Vagina (tissue), 2 donors: ENCODE measurements at places on chromosomes 11 and 22. TPM values are rescaled to one million over a fixed set of nuclear protein-coding genes. Genes with fewer than 3 reads are reported as not detected.
A peak's percentile ranks its signal among the peaks of the same experiment; 100 is the strongest.

DNA sequence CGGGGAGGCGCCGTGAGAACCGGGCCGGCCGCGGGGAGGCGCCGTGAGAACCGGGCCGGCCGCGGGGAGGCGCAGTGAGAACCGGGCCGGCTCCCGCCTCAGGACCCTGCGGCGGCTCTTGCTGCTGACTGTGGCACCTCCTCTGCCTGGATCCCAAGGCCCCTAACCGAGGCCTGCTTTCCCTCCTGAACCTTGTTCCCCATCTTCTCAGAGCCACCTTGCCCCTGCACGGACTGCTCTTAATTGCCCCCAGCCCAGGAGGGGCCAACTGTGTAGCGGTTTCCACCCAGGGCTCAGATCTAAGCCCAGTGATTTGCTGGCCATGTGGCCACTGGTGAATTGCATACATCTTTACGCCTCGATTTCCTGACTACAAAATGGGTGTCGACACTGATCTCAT is 112.2 kb upstream of the B3GAT1 start:
- no peaks in the 10 kb centered on the region for H3K4me1 ChIP-seq
- no peak overlapping the region for H3K27ac ChIP-seq
- no peak for DNase-seq
- no peaks in the 10 kb centered on the region for H3K27me3 ChIP-seq
- no peaks in the 10 kb centered on the region for H3K36me3 ChIP-seq
- H3K4me3 ChIP-seq = no peak overlapping the region

DNA sequence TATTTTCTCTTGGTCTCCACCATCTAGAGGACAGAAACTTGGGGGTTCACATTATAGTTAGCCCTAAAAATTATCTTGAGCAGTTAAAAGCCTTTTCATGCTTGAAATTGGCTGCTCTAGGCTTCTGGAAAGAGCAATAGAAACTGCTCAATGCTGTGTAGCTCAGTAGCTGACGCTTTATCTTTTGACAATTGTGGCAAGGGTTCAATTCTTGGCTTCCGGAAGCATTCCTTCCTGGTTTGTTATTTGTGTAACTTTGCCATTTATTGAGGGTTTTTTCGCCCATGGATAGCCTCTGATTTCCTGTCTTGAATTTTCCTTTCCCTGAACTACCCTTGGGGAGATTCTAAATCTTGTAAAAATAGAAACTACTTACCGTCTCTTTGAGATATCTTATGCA is 10.3 kb upstream of the OR56A1 start:
- H3K27ac ChIP-seq = no peak overlapping the region
- no peak overlapping the region for H3K4me3 ChIP-seq
- DNase-seq = no peak
- H3K4me1 ChIP-seq = no peaks in the 10 kb centered on the region
- no peaks in the 10 kb centered on the region for H3K36me3 ChIP-seq

GRCh38 chr11:117484156-117484555 is 156.5 kb downstream of the CEP164 start:
- H3K27ac ChIP-seq = no peak overlapping the region
- H3K36me3 ChIP-seq = no peaks in the 10 kb centered on the region
- H3K4me1 ChIP-seq = no peaks in the 10 kb centered on the region

GRCh38 chr22:17501679-17502285 is 61.5 kb upstream of the SLC25A18 start:
- no peak overlapping the region for H3K4me3 ChIP-seq
- H3K27ac ChIP-seq = no peak overlapping the region
- no peaks in the 10 kb centered on the region for H3K4me1 ChIP-seq
- H3K27me3 ChIP-seq = no peaks in the 10 kb centered on the region
- DNase-seq = no peak

Gene CTSD
- total RNA-seq = 508 TPM

DNA sequence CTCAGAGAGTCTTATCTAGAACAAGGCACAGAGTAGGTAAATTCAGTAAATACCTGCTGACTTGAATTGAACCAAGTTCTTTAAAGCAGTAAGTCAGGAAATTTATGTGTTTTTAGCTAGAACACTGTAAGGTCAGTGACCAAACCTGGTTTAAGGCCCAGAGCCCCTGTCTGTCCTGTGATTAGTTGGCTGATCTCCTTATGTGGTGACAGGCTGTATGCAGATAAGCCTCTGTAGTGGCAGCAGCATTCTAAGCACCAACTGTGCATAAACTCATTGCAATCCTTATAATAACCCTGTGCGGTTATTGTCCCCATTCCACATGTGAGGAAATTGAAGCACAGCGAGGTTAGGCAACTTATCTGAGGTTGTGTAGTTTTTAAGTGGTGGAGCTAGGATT is 40.5 kb downstream of the FBXO7 start:
- no peak overlapping the region for H3K27ac ChIP-seq
- DNase-seq = peak; percentile 6
- no peak overlapping the region for H3K4me3 ChIP-seq
- H3K4me1 ChIP-seq = no peaks in the 10 kb centered on the region

- peaks cover 13% of the 10 kb centered on the region for H3K4me1 ChIP-seq
- no peaks in the 10 kb centered on the region for H3K27me3 ChIP-seq
- no peak overlapping the region for H3K27ac ChIP-seq
Observed at GRCh38 chr22:45341498-45341897, 31.8 kb downstream of the FAM118A start.

- peaks cover 38% of the 10 kb centered on the region for H3K4me1 ChIP-seq
- no peaks in the 10 kb centered on the region for H3K36me3 ChIP-seq
- H3K27me3 ChIP-seq = peaks cover 13% of the 10 kb centered on the region
- no peak overlapping the region for H3K4me3 ChIP-seq
- H3K27ac ChIP-seq = no peak overlapping the region
Observed at GRCh38 chr11:45926536-45927331, 4.3 kb downstream of the LARGE2 start.

Gene CDC45
- 0.74 TPM for total RNA-seq

- H3K4me1 ChIP-seq = no peaks in the 10 kb centered on the region
- no peaks in the 10 kb centered on the region for H3K27me3 ChIP-seq
- DNase-seq = no peak
- H3K36me3 ChIP-seq = no peaks in the 10 kb centered on the region
Observed at GRCh38 chr11:71172680-71173079, 79.7 kb downstream of the SHANK2 start.

Gene MS4A15
- not detected for total RNA-seq

Gene COA4
- total RNA-seq = 53.3 TPM

- H3K36me3 ChIP-seq = no peaks in the 10 kb centered on the region
- DNase-seq = no peak
- H3K27ac ChIP-seq = no peak overlapping the region
Observed at GRCh38 chr22:42310291-42311015, 40.0 kb upstream of the TCF20 start.

DNA sequence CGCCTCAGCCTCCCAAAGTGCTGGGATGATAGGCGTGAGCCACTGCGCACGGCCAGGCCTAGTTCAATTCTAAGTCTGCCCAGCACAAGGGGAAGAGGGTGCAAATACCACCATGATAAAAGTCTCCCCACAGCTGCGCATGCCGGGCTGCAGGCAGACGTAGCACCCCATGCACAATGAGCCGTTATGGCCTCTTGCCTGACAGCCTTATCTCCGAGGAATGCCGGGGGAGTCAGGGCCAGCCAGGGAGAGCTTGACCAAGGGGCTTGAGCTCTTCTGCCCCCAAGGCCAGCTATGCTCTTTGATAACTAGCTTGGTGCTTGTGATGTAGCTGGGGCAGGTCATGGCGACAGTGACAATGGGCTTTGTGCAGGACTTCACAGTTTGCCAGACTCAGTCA is 13.7 kb upstream of the SCUBE1 start:
- no peak overlapping the region for H3K4me3 ChIP-seq
- H3K27me3 ChIP-seq = no peaks in the 10 kb centered on the region
- DNase-seq = no peak
